ENCODE measurements at places on chromosomes 11 and 22. TPM values are rescaled to one million over a fixed set of nuclear protein-coding genes. Genes with fewer than 3 reads are reported as not detected.

BIK gene
- not detected for total RNA-seq

IPO7 gene
- total RNA-seq: 183 TPM

BTBD18 gene
- not detected for total RNA-seq

LRRC4C gene
- not detected for total RNA-seq

MRTFA gene
- 51.1 TPM for total RNA-seq

OR52A1 gene
- not detected for total RNA-seq

PRODH gene
- 0.43 TPM for total RNA-seq

RASD2 gene
- total RNA-seq: 0.45 TPM

- DNase-seq: no peak
These were observed 1.6 kb downstream of the KIAA0930 start for GRCh38 chr22:45238957-45239680.

DNA sequence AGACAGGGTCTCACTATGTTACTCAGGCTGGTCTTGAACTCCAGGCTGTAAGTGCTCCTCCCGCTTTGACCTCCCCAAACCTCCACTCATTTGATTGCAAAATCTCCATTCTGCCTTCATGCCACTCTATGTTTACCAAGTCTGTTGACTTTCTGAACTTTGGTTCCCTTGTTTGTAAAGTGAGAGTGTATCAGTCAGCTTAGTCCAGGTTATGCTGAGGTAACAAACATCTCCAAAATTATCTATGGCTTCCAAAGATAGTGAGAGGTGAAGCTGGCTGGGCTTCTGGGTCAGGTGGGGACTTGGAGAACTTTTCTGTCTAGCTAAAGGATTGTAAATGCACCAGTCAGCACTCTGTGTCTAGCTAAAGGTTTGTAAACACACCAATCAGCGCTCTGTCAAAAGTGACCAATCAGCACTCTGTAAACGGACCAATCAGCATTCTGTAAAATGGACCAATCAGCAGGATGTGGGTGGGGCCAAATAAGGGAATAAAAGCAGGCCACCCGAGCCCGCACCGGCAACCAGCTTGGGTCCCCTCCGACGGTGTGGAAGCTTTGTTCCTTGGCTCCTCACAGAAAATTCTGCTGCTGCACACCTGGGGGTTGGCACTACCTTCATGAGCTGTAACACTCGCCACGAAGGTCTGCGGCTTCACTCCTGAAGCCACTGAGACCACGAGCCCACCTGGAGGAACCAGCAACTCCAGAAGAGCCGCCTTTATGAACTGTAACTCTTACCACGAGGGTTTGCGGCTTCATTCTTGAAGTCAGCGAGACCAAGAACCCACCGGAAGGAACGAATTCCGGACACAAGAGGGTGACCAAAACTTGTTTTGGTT, 109.3 kb downstream of the MIAT start:
- no peak for DNase-seq

DNA sequence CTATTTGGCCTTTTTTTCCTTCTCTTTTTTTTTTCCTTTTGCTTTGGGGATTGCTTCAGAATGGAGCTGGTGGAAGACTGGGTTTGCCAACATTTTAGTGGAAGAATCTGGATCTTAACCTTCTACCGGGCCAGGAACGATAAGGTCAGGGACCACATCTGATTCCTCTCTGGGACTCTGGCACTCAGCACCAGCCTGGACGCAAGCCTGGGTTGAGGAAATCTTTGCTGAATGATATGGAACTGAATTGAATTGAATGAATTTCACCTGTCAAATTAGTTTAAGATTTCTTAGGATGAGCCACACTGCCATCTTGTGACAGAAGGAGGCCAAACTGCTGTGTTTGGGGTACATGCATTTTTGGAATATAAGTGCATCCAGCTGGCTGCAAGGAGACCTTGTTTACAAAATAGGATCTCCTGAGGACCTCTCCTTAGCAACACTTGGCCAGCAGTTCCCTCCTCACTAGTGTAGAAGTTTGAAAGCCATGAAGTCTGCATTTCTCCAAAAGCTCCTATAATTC, 30.4 kb downstream of the TPBGL start:
- DNase-seq: no peak

GRCh38 chr22:41742918-41743317, 43.6 kb downstream of the MEI1 start:
- DNase-seq: no peak

DNA sequence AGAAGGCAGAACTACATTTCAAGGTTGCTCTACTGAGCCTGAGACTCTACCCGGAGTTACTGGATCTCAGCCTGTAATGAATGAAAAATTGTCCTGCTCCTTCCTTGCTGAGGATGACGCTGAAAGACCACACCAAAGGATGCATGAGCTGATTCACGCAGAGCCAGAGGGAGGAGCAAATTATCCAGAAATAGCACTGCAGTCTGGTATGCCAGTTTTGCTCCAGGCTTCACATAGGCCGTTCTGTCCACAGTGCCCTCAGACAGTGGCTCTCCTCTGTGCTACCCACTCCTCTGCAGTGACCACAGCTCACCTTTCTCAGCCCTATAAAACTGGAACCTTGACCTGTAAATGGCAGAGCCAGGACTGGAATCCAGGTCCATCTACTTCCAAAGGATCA, 79.3 kb upstream of the GALNT18 start:
- peak; percentile 74 for DNase-seq

DNA sequence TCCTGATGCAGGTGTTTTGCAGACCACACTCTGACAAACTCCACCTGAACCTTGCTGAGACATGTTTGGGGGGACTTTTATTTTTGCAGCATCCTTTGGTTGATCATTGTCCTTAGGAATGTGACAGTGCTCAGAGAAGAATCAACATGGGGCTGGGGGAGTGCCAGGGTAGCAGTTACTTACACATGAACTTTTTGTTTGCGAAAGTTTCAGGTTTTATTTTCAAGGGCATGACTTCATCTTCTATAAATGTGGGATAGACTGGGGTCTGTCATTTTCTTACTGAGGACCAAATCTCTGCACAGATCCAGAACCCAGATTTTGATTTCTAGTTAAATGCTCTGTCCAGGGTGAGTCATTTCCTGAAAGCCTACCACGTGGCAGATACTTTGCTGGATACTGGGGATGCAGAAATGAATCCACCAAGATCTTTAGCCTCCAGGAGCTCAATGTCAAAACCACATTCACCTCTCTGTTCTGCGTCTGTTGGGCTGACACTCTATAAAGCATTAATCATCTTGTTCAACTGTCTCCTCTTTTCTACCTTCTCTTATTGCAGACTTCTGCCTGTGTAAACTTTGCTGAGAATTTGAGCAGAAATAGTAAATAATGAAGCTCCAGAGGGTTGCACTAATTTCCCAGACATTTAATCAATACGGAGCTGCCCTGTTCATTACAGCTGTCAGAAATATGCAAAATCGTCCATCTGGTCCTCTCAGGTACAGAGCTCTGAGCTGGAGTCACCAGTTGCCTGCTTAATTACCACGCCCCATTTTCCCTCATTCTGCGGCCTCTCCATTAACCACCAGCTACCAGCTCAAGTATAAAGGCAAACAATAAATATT, 387.9 kb downstream of the MIAT start:
- DNase-seq: peak; percentile 24
